Urinary bladder (tissue), 4 donors: ENCODE measurements at places on chromosomes 12 and 14. TPM values are rescaled to one million over a fixed set of nuclear protein-coding genes. Genes with fewer than 3 reads are reported as not detected.

DNA sequence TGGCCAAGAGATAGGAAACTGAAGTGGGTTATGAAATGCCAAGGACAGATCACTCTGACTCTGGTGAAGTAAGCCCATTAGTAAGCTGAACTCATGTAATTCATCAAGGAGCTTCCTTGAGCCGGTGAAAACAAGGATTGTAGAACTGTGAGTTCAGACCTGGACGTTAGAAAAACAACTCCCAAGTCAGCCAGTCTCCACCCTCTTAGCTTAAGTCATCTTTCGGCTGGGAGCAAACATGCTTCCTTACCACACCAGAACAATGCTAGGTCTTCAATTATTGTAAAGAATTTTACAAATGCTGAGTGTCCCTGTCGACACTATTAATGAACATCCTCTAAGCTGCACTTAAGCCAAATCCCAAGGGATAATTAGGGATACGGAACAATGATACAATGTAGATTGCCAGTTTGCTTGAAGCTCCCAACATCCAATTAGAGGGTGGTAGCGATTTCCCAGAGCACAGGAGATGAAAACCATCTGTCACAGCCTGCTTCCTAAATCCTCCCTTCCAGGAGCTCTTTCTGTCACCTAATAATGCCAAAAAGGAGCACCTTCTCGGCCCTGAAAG is 45.7 kb upstream of the VASH1 start:
- no peak for DNase-seq

- no peak for DNase-seq
These were observed 56.7 kb downstream of the BEGAIN start for GRCh38 chr14:100530270-100531072.

DNA sequence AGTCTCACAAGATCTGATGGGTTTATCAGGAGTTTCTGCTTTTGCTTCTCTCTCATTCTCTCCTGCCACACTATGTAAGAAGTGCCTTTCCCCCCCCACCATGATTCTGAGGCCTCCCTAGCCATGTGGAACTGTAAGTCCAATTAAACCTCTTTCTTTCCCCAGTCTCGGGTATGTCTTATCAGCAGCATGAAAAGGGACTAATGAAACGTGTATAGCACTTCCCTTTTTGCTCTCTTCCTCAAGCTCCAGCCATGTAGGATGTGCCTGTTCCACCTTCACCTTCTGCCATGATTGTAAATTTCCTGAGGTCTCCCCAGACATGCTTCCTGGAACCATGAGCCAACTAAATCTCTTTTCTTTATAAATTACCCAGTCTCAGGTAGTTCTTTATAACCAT is 7.0 kb upstream of the CRACR2A start:
- no peak for DNase-seq

TMEM121 gene
- 1.3 TPM for total RNA-seq

RCOR1 gene
- total RNA-seq = 32.8 TPM
